Peyer's patch (tissue), 4 donors: ENCODE measurements at places on chromosomes 6 and 20. TPM values are rescaled to one million over a fixed set of nuclear protein-coding genes. Genes with fewer than 3 reads are reported as not detected.

Gene WFDC12
- total RNA-seq, result not detected

Gene DYNLT2
- total RNA-seq, result 4.1 TPM

Gene MYB
- total RNA-seq, result 10.0 TPM

Gene PAK5
- total RNA-seq, result not detected

Gene ELOVL5
- total RNA-seq, result 40.3 TPM

Gene SNAI1
- 3.3 TPM for total RNA-seq

Gene AVP
- not detected for total RNA-seq

Gene ALDH5A1
- 25.6 TPM for total RNA-seq

Gene CGA
- not detected for total RNA-seq

DNA sequence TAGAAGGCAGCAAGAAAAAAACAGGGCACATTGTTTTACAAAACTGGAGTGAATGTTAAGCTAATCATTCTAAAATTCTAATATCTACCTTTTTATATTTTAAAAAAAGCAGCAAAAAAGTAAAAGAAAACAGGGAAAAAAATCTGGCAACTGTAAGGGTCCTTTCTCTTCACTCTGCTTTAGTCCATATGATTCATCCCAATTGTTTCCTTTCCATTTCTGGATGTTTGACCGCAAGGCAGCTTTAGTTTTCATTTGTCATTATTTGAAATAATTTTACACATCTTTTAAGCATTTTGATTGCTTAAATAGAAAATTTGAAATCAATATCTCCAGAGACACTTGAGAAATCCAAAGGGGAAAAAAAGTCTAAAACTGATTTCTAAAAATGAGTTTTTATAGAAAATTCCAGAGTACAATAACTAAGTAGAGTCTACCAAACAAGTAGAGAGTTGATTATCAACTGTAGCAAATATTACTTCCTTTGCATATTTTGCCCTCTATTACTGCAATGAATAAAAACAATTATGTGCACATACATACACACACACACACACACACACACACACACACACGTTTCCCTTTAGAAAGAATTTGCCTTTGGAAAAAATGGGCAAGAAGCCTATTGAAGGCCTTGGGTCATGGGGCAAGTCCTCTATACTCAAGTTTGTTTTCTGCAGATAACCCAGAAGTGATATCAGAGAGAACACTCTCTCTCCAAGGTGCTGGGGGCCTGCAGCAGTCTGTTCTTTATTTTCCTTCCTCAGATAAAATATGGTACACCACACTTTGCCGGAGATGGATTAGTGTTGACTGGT, 259.7 kb downstream of the HACE1 start:
- DNase-seq, result no peak

GRCh38 chr20:51284871-51285270, 257.6 kb downstream of the NFATC2 start:
- DNase-seq, result no peak

DNA sequence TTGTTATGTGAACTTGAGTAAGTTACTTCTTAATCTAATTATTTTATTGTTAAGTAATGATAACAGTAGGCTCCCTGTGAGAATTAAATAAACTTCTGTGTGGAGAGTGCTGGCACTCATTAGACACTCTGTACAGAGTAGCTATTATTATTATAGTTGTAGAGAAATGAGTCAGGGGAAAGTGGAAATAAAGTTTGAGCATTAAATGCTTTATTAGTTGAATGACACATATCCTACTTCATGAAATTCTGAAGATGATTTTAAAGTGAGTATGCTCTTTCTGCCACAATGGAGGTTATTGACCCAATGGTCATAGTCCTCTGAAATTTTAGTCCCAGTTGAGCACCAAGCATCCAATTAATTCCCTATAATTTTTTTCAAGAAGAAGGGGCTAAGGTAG, 5.9 kb downstream of the ECI2 start:
- DNase-seq, result no peak

GRCh38 chr6:163580311-163581030, 166.0 kb downstream of the QKI start:
- no peak for DNase-seq

GRCh38 chr20:41428285-41428684, 61.7 kb upstream of the EMILIN3 start:
- DNase-seq, result no peak

- DNase-seq, result no peak
Measured at GRCh38 chr20:35173576-35174192, 1.8 kb downstream of the PROCR start.

- DNase-seq, result no peak
Measured at GRCh38 chr6:158909938-158910337, 90.1 kb downstream of the RSPH3 start.

DNA sequence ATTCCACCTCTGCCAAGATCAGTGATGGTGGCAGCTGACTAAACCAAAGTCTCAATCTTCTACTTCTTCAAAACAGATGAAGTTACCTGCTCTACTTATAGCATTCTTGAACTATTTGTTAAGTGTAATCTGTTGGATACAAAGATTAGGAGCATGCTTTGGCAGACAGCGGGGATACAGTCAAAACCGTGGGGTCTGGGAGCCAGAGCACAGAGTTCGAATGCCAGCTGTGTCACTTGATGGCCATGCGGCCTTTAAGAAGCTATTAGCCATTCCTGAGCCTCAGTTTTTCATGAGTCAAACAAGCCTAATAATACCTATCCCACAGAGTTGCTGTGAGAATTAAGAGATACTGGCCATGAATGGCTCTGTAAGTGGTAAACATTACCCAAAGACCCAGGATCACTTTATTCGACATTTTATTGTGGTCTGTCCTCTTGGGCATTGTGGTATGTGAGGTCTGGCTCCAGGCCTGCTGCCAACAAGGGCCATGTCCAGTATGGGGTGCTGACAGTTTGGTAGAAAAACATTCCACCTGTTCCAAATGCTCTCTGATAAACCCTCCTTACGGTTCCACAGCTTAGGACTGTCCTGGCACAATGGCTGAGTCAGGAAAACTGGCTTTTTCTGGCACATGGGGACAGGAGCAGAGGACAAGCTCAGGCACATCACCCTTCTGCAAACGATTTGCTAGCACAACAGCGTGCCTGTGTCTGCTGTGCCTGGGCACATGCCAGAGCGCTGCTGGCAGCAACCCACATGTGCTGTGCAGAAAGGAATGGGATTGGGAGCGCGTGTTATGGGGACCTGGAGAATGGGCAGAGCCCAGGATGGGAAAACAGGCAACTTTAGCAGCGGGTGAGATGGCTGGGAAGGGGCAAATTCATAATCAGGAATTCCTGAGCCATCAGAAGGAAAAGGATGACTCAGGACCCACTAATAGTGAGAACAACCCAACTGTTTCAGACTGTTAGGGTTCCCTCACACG, 15.7 kb upstream of the FAM83C start:
- DNase-seq, result no peak

- no peak for DNase-seq
Measured at GRCh38 chr6:16229700-16230099, 8.7 kb upstream of the GMPR start.

DNA sequence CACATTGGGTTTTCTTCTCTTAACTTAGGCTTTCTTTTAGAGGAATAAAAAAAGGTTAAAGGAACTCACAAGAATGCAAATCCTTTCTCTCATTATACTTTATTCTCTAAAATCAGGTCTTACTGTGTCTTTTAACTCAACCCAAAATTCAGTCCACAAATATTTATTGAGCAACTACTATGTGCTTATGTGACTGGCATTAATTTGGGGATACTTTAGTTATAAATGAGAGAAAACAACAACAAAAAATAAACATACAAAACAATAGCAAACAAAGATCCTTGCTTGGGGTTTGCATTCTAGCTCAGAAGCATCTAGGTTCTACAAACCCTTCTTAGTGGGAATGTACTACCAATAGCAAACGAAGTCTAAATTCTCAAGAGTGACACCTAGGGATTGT, 266.2 kb downstream of the UTRN start:
- no peak for DNase-seq

DNA sequence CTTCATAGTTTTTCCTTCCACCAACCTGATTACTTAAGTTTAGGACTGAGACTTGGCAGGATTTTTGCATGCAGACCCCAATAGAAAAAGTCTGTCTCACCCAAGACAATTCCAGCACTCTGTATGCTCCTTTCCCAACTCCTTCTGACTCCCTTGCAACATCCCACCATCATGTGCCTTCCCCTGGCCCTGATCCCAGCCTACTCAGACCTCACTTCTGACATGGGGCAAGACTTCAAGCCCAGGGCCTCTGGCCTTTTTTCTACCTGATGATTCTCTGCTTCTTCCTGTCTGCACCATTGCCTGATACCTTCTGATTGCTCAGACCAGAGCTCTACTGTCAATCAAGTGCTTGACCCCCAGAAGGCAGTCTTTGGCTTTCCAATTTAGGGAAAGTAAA, 96.6 kb downstream of the HAO1 start:
- DNase-seq, result no peak

GRCh38 chr6:19434065-19434464, 403.1 kb upstream of the ID4 start:
- DNase-seq, result no peak

DNA sequence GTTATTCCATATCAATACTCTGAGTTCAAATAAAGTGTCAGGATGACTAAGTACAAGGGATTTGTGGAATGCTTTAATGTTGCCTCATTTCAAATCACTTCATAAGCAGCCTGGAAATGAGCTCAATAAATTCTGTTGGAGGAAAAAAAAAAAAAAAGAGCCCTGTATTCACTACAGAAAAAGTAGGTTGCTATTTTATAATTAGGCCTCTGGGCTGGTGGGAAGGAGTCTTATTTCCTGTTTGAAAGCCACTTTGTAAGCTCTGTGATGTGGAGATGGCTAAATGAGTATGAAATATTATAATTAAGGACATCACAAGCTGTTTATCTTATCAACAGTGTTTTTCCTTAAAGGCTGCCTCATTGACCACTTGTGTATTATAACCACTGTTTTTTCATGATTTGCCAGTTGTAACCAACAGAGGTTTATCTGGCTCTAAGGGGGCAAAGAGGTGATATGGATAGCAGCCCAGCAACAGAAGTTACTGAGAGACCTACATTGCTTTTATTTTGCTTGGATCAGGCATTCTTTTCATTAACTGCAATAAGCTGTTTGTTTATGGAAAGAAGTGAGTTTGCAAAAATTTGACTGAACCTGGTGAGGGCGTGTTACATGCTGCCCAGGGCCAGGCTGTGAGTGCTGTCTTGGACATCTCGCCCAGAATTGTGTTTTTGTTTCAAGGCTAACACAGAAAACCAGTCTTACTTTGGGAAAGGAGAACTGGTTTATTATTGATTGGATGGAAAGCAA, 563.3 kb upstream of the MAP3K7 start:
- no peak for DNase-seq

DNA sequence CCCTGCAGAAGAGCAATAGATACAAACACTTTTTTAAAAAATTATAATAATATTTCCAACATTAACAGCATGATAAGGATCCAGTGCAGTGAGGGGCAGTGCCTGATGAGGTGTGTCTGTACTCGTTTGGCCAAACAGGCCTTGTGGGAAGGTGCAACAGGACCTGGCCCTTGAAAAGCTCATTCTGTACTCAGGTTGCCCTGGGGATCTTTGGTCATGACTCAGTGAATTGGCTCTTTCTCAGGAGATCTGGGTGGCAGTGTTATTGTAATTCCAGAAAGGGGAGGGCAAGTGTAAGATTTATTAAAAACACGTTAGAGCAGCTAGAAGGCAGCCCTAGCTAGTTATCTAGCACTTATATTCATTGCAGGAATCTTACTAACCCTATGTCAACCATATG, 2.9 kb upstream of the SPINT3 start:
- no peak for DNase-seq

- DNase-seq, result no peak
Measured at GRCh38 chr6:34331371-34332050, 61.0 kb downstream of the NUDT3 start.
